A549 (cell line): ENCODE measurements at places on chromosomes 2 and 18.

- DNase-seq: no peak
Measured at GRCh38 chr18:420661-421246, 79.7 kb downstream of the COLEC12 start.

DNA sequence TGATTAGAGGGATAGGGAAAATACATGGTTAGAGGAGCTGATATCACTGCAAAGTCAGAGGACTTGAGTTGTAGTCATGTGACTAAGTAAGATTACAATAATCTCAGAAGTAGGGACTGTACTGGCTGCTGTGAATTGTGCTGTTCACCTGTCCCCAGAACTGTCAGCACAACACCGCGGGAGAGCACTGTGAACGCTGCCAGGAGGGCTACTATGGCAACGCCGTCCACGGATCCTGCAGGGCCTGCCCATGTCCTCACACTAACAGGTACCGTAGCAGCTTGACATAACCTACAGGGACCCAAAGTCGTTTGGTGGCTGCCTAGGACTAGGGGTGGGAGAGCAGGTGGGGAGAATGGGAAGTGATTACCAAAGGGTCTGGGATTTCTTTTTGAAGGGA is 132.8 kb upstream of the TTC39C start:
- DNase-seq: no peak

GRCh38 chr2:201266629-201267028 is 6.3 kb downstream of the CASP8 start:
- no peak for DNase-seq

- peak; percentile 73 for DNase-seq
Measured at GRCh38 chr2:43218702-43219382, 7.6 kb downstream of the ZFP36L2 start.

DNA sequence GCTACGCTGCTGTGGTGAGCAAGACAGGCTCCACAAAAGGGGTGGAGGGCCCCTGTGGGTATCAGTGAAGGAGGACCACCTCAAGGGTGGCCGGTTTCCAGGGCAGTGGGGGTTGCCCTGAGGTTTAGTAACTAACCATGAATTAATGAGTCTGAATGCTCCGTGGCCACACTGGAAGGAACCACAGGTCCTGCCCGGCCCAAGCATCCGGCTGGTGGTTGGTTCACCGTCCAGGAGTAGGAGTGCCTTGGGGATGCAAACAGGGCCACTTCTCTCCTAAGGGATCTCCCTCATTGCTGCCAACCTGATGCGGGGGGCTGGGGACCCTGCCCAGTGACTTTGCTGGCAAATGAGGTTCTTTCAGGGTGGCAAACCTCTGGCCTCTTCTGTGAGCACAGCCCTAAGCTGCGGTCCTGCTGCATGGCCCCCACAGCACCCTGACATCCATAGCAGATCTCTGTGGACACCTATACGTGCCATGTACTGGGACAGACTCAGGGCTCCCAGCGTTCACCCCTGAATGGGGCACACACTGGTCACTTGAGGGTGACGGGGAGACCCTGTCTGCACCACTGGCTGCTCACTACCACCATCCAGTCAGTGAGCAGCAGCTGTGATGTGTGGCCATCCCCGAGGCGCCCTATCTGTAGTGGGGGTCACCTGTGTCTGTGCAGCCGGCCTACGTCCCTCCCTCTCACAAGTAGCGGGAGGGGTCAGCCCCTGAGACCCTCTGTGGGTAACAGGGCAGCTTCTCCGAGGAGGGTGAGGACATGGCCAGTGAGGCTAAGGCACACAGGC is 41.6 kb downstream of the HS6ST1 start:
- DNase-seq: no peak

DNA sequence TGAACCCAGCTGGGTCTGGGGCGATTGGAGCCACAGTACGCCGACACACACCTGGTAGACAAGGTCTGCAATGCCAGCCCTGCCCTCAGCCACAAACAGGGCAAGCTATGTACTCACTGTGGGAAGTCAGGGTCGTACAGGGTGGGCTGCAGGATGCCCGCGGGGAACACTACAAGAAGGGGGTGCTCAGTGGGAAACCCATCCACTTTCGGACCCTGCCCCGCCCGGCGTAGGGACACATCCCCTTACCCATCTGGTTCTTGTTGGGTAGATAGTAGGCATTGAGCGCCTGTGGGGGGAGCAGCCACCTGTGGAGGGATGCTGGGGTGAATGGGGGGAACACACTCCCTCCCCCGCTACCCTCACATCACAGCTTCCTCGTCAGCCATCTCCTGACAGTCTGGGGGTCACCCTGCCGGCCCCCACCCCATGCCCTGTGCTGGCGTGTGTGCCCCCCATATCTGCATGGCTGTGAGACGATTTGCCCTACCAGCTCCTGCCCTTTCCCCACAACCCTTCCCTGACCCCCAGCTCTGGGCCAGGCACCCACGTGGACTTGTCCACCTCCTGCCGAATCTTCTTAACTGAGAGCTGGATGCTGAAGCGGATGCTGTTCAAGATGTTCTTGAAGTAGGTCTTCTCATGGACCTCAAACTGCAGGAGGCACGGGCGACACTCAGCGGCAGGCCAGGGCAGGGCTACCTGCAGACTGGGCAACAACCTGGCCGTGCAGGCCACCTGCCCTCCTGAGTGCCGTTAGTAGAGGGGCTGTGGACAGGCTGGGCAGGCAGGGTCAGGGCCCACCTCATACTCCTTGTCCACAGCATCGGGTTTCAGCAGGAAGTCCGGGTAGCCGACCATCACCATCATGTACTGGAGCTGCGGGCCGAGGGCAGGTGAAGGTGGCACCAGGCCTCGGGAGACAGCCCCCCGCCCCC is 5.1 kb downstream of the ECEL1 start:
- DNase-seq: no peak

DNA sequence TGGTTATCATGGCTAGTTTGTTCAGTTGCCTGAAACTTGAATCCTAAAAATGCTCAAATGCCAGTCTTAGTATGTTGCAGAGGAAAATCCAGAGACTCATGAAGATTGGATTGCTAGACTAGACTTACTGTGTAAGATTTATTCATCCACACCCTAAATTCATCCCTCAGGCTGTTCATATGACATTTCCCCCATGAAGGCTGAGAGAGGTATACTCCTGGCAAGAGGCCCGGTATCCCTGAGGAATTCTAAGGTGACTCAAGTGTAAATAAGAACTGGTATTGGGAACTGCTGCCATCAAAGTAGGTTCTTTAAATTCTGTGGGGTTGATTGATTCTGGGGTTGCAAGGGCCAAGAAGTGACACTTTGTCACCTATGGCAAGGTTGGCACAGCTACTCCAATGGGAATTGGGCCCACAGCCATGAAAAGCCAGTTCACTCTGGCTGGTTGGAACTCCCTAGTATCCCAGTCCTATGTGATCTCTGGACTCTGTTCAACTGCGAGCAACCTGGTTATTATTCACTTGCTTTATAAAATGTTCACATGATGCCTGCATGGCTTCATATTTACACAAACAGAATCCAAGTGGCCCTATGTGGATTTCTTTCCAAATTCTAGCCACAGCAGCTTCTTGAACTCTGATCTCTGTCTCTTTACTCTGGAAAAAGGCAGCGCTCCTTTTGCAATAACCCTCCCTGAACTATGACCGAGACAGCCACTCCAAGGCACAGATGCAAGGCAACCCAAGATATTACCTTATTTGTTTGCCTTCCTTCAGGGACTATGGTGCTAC is 429.1 kb downstream of the CBLN2 start:
- peak; percentile 14 for DNase-seq

DNA sequence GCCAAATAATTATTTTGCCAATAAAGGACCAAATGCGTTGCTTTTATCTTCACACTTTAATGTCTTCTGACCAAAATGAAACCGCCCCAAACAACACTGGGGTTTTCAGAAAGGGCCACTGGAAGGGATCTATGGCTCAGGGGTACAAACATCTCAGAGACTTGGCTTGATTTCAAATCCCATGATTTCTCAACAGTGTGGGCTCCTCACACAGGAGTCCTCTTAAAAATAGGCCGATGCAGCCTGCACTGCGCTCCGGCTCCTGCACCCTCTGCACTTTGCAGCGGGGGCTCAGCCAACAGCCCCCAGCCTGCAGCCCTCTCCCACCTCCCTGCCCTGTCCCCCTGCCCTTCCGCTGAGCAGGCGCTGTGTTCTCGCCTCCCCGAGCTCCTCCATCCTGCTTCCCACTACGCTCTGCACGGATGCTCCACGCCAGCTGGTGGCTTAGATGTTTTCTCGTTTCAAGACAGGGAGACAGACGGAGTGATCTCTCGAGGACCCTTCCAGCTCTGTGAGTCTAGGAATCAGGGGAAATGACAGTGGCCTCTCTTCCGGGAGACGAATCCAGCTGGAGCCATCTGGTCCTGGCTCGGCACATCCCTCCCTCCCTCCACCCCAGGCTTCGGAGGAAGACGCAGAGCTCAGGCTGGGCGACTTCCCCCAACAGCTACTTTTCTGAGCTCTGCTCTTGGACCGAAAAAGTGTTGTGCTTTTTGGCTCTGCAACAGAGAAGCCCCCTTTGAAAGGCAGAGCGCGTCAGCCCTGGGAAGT is 71.4 kb downstream of the KCNF1 start:
- DNase-seq: no peak

DNA sequence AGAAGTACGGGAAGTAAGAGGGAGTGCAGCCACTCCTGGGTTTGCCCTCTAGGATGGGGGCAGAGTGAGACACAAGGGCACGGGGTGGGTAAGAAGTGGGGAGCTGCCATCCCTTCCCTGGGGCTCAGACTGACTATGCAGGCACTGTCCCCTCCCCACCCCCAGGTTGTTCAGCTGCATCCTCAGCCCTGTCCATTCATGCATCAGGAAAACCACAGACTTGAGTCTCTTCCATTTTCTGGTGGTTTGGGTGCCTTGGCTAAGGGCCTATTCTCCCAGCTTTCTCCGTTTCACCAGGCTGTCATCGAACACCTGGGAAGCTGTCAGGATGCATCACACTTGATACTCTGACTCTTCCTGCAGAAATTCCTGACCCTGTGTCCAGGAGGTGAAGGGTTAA is 111.9 kb downstream of the TFCP2L1 start:
- no peak for DNase-seq

DNA sequence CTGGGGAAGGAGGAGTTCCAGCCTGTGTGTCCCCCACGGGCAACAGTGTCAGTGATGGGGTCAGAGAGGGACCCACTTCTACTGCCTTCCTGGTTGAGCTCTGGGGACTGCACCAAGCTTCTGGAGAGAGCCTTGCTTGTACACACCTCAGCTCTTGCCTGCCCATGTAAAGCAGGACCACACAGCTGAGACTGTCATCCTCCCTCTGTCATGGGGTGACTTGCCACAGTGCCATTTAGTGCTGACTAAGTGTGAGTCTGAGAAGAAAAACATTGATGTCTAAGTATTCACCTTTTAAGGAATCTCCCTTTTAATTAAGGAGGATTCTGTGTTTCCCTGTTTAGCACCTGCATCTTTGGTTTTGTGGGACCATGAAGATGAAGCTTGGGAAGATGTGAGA is 159.1 kb downstream of the FHOD3 start:
- DNase-seq: no peak

- DNase-seq: no peak
Measured at GRCh38 chr18:63089041-63089440, 230.5 kb downstream of the BCL2 start.

GRCh38 chr2:196336715-196337114 is 165.3 kb upstream of the STK17B start:
- DNase-seq: no peak

DNA sequence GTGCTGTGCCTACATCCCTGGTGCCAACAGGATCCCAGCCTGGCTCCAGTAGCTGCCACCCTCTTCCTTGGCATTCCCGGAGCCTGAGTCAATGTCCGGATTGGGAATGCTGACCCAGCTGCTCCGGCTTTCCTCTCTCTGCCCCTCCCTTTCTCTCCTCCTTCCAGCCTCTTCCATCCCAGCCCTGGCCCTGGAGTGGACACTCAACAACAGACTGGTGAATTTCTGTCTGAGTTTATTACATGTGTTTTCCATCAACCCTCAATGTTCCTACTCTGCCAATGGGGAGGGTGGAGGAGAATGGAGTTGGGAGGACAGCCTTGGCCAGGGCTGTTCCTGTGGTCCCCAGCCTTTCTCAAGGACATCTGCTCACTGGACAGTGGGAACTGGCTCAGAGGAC is 917 bp upstream of the PRKAG3 start:
- no peak for DNase-seq

DNA sequence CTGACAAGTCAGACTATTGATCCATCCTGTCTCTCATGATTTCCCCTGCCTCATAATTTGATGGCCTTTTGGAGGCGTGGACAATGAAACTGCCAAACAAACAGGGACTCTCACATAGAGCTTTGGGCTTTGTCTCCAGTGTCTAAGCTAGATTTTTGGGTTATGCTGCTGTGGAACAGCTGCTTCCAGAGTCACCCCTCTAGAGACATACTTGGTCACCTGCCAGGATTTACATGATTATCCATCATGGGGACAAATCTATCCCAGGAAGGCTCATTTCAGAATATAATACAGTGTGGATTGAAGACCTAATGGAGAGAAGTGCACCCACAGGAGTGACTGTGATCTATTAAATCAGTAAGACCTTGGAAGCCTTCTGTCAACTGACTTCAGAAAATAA is 159.6 kb downstream of the SLC8A1 start:
- DNase-seq: no peak

GRCh38 chr18:7457262-7457661 is 109.9 kb upstream of the PTPRM start:
- DNase-seq: no peak

GRCh38 chr2:69693059-69693774 is 48.7 kb upstream of the ANXA4 start:
- DNase-seq: no peak

GRCh38 chr2:195647302-195647701 is 9.7 kb upstream of the SLC39A10 start:
- no peak for DNase-seq

DNA sequence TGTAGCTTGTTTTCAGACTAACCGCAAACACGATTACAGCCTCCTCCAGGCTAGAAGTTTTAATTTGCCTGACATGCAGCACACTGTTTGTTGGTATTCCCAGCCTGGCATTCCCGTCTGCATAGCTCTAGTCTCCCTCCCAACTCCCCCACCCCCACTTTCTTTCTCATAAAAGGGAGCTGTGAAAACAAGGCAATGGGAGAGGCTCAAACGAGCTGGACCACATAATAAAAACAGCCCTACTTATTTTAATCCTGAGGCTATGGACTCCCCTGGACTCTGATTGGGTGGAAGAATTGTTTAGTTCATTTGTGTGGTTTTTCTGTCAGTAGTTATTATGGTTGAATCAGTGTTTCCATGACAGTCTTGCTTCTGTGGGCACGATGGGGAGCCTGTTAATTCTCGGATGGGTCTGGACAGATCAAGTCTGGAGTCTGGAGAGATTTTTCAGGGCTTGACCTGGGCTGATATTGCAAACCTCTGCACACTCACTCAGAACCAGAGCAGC is 1.2 kb downstream of the STON1 start:
- no peak for DNase-seq

- peak; percentile 36 for DNase-seq
Measured at GRCh38 chr2:100285691-100286090, 36.6 kb downstream of the LONRF2 start.

GRCh38 chr18:69220529-69220928 is 180.2 kb upstream of the DOK6 start:
- DNase-seq: no peak

DNA sequence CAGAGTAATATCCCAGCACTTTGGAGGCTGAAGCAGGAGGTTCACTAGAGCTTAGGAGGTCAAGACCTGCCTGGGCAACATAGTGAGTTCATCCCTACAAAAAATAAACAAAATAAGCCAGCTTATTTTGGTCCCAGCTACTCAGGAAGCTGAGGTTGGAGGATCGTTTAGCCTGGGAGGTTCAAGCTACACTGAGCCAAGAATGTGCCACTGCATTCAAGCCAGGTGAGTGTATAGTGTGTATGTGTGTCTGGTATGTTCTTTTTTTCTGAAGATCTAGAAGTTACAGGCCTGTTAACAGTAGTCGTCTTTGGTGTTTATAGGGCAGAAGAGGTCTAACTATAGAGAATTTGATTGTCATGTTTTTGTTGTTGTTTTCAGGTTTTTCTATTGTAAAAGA is 40.2 kb downstream of the ZC3H15 start:
- no peak for DNase-seq
